ENCODE measurements at places on chromosomes 2 and 18.

- DNase-seq, result no peak
Observed at GRCh38 chr2:172561270-172561669, 5.4 kb downstream of the PDK1 start.

- DNase-seq, result no peak
Observed at GRCh38 chr2:27915191-27915590, 24.7 kb downstream of the BABAM2 start.

DNA sequence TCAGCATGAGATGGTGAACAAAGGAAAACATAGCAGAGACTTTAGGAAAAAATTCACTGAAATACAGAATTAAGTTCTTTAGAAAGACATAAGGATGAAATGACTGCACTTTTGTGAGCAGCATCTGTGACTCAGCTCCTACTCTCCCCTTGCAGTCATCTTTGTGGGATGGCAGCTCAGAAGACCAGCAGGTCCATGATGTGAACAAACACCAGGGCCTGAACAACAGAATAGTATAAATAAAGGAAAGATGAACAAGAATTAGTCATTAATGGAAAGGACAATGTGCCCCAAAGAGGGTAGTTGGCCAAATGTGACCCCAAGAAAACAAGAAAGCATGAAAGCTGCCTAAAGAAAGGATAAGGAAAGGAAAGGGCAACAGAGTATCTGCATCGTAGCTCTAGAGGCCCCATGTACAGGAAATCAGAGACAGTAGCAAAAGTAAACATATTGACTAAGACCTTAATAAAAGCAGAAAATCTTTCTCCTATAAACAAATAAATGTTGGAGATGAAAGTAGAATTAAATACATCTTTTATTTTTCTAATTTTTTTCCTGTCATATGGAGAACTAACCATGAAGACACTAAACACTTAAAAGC, 318.0 kb downstream of the ZEB2 start:
- DNase-seq, result no peak

GRCh38 chr2:239252801-239253200, 148.0 kb downstream of the HDAC4 start:
- DNase-seq, result peak; percentile 27

DNA sequence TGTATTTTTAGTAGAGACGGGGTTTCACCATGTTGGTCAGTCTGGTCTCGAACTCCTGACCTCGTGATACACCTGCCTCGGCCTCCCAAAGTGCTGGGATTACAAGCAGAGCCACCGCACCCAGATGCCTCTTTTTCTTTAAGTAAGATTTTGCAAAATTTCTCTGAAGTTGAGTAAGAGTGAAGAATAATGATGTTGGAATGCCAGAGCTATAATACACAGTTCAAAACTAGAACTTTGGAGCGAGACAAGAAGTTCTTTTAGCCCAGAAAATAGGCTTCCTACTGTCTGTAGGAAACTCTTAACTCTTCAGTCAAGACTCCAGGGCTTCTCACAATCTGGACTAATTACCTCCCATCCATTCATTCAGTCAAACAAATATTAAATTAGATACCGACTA, 51.4 kb downstream of the MARCHF4 start:
- no peak for DNase-seq

DNA sequence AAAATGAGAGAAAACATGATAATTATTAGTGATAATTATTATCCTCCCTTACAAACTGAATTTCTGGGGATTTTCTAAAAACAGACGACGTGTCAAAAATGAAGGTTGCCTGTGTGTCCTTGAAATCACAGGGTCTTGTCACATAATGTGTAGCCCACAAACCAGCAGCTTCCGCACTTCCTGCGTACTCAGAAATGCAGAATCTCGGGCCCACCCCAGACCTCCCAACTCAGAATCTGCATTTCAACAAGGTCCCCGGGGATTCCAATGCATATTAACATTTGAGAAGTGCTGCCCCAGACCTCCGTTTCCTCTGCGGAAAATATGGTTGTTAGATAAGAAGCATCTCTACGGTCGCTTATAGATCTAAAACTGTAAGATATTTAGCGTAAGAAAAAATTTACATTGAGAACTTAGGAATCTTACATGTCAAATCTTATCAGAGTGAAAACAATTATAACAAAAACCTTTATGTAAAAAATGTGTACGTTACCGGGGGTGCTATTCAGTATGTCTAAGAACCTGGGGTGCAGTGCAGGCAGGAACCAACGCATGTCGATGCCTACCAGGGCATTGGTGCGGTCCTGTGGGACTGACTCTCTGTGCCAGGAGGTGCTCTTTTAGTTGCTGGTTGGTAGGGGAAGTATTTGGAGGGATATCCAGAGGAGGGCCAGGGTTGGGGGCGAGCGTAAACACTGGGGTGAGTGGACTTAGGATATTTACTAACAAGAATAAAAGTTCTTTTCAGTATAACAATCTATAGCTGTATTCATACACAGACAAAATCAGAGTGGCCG, 15.2 kb downstream of the CDKL4 start:
- DNase-seq, result peak; percentile 47

- DNase-seq, result no peak
Observed at GRCh38 chr18:51383711-51384110, 186.2 kb upstream of the MEX3C start.

DNA sequence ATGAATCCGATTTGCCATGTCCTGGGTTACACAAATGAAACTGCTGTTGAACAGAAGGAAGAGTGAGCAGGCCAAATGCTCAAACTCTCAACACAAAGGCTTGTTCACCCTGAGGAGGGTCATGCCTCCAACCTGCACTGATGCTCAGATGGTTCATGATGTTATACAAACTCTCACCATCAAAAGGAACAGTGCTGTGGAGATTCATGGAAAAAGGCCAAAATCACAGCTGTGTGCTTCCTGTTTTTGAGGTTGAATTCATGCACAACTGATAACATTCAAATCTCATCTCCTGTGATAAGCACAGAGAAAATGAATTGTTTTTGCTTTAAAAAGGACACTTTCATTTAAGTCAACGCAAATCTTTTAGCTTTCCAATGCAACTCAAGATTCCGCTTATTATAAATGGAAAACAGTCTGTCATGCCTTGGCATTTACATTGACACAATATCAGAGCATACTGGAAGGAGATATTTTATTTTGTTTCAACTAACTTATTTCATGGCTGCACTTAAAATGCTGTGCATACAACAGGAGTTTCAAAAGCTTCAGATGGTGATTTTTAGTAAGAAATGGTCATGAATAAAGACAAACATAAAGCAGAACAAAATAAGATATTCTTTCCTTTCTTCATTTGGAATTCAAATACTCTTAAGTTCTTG, 22.2 kb upstream of the TTN start:
- no peak for DNase-seq

DNA sequence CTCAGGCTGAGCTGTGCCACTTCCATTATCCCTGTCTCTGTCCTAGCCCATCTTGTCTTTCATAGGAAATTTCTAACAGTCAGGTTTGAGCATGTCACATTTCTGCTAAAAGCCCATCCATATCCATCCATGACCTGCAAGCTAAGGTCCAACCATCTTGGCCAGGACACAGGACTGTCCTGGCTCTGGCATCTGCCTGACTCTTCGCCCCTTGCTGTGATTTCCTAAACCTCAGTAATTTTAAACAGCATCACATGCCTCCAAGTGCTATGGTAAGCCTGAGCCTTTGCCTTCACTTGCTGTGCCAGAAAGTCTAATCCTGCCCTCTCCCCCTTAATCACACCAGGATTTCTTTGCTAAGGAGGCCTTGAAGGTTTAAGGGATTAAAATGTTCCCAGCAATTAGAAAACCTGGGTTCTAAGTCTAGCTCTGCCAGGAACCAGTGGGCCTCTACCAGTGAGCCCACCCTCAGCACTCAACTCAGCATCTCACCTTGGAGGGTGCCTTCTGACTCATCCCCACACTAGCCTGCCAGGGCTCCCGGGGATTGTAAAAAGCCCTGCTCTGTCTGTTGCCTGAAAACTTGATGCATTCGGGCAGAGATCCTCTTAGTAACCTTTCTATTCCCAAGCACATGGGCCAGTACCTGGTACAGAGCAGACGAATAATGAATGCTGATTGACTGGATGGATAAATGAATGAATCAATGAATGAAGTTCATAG, 411.0 kb downstream of the LRATD1 start:
- DNase-seq, result no peak

- DNase-seq, result no peak
Observed at GRCh38 chr2:225737556-225737955, 338.0 kb downstream of the NYAP2 start.

DNA sequence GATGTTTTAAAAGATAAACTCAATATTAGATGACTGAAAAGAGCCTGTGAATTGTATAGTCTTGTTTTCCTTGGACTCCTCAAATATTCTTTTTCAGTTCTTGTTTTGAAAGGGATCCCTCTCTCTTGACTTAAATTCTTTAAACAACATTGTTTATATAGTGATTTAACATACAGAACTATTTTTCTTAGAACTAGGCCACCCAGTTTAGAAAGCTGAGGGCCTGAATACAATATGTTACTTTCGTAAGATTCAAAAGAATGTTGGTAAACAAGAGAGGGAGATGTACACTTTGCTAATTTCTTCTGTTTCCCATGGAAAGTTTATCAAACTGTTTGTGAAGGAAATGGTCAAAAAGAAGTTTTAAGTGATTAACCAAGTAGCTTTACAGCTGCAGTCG, 5.5 kb upstream of the TSPYL6 start:
- no peak for DNase-seq

GRCh38 chr2:226971770-226972169, 135.9 kb downstream of the RHBDD1 start:
- no peak for DNase-seq

GRCh38 chr2:71607151-71607889, 154.0 kb downstream of the DYSF start:
- DNase-seq, result no peak
